ENCODE measurements at places on chromosomes 12 and 14.
A peak's percentile ranks its signal among the peaks of the same experiment; 100 is the strongest.

- no peak for DNase-seq
These were observed 1.8 kb downstream of the ELK3 start for GRCh38 chr12:96195845-96196451.

- no peak for DNase-seq
These were observed 563.9 kb upstream of the LMO3 start for GRCh38 chr12:17169726-17170471.

- DNase-seq: peak; percentile 53
These were observed at the start of gene CAPS2 for GRCh38 chr12:75329918-75330826. CAPS2 (minus strand) TSS chr12:75330324; CDS start chr12:75326498, 3,826 bp downstream.

DNA sequence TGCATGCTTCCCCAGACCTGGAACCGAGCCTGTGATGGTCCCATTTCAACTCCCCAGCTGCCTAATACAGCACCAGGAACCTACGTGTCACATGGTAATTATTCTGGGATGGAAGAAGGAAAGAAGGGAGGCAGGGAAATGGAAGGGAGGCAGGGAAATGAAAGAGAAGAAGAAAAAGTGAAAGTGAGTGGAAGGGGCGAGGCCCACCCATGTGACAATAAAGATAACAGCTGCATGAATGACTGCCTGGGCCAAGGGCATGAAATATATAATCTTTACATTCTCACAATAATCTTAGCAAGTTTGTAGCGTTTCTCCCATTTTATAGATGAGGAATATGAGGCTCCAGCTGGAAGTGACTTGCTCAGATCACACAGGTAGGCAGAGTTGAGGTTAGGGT, 245.0 kb upstream of the PWP1 start:
- DNase-seq: no peak

DNA sequence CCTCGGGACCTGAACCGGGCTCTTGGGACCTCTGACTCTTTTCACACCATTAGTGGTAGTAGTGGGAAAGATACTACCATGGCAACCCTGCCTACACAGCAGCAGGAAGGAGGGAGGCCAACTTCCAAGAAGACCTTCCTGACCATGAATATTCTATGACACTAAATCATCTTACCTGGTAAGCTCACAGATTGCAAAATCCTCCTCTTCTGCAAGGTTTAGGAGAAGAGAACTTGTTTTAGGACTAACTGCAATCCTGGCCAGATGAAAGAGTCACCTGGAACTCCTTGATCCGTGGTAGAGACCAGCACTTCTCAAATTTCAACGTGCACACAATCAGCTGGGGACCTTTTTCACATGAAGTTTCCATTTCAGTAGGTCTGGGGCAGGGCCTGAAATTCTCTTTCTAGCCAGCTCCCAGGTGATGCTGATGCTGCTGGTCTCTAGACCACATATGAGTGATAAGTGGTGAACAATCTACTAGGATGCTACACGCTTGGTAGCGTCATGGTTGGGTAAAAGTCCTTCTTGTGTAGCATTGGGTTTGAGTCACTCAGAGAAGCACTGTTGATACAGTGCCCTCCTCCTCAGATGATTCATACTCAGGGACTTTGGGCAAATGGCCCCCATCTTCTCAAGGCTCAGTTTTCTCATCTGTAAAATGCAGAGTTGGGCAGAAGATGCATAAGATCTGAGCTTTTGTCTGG, 35.6 kb upstream of the FICD start:
- DNase-seq: no peak

- DNase-seq: no peak
These were observed 211.0 kb downstream of the RBM19 start for GRCh38 chr12:113755098-113755497.

- DNase-seq: no peak
These were observed 178.1 kb downstream of the BCAT1 start for GRCh38 chr12:24770821-24771220.

DNA sequence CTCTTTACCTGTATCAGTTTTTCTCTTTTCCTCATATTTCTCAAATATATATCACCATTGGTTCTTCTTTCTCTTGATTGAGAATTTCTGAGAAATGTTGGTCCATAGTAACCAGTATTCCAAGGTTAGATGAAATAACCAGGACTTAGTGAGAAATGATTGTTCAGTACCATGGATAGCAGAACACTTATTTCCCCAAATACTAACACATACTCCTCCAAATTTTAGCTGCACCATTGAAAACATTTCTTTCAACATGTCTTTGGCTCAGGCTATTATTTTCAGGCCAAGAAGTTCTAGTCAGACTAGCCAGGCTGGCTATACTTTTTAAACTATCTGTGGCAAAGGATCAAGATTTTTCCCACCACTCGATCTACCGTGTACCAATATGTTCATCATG, 113.3 kb downstream of the PTPRO start:
- no peak for DNase-seq

DNA sequence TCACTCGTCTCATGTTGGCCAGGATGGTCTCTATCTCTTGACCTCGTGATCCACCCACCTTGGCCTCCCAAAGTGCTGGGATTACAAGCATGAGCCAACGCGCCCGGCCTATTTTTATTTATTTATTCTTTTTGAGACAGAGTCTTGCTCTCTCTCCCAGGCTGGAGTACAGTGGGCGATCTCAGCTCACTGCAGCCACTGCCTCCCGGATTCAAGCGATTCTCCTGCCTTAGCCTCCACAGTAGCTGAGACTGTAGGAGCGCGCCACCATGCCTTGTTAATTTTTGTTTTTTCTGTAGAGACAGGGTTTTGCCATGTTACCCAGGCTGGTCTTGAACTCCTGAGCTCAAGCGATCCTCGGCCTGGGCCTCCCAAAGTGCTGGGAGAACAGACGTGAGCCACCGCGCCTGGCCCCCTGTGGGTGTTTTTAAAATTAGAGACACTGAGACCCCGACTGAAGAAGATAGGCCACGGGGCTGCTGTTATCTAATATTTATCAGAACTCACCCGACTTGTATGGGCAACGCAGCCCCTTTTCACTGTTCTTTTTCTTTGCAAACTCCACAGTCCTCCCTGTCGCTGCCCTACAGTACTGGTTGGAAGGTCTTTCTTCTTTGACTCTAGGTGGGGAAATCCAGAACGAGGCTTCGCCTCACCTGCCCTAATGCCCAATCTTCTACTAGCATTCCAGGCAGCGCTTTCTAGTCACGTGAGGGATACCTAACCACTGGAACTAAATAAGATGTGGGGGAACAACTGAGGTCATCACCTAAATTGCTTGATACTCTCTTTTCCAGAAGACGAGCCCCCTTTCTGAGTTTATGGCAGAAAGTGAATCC, 1.4 kb upstream of the GABARAPL1 start:
- no peak for DNase-seq

- no peak for DNase-seq
These were observed 91.8 kb downstream of the PLXNC1 start for GRCh38 chr12:94240171-94240570.

DNA sequence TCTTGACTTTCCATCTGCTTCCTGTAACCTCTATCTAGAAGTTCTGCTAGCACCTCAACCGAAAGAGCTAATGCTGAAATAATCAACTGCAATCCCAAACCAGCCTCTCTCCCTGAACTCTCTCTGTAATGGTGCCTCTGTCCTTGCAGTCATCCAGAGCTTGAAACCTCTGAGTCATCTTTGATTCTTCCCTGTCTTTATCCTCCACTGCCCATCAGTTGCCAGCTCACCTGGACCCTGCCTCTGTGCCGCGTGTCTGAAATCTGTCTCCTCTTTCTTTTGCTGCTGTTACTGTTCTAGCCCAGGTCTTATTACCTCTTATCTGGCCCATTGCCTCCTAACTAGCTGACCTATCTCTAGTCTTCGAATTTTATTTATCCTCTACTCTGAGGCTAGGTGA, 15.5 kb downstream of the CLSTN3 start:
- DNase-seq: no peak

DNA sequence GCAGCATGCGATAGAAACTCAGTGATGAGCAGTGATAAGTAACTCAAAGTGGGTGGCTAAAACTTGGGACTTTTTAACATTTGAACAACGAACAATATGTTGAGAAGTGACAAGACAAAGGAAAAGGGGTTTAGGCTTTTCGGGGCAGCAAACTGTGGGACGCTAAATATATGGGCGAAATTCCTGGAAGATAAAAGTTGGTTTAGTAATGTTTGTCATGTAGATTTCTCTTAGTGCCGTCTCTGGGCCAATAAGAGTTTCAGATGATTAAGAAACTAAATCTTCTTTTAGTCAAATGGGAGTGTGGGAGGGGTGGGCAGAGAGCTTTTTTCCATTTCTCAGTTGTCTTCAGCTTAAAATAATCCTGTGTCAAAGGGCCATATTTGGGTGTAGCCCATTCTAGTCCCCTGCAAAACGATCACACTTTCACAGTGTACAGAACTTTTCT, 41.7 kb upstream of the FUT8 start:
- DNase-seq: peak; percentile 19

DNA sequence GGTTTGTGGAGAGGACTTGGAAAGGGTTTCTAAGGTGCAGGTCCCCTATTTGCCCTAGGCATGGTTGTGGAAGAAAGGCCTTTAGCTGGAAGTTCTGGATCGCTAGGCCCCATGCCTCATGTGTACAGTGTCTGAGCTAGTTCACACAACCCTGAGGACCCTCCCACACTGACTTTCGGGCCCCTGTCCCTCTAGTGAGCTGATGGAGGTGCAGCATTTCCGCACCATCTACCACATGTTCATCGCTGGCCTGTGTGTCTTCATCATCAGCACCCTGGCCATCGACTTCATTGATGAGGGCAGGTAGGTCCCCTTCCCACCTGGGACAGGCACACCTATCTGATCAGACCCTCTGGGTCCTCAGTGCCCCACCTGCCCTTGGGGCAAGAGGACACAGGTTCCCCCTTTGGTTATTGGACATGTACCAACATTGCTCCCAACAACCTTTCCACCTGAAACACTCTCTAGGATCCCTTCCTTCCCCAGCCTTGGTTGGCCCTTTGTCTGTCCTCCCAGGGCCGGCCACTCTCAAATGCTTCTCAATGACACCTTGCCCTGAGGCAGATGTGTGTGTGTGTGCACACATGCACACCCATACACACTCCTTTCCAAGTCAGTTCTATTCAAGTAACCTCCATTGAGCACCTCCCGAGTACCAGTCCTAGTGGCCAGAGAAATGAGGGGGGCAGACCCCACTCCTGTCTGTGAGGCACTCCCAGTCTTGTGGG, 2.6 kb downstream of the SOAT2 start:
- DNase-seq: no peak

GRCh38 chr14:52325126-52325525, 11.0 kb downstream of the PTGER2 start:
- DNase-seq: peak; percentile 88

GRCh38 chr14:84112589-84112988, 1417.4 kb upstream of the FLRT2 start:
- DNase-seq: no peak

DNA sequence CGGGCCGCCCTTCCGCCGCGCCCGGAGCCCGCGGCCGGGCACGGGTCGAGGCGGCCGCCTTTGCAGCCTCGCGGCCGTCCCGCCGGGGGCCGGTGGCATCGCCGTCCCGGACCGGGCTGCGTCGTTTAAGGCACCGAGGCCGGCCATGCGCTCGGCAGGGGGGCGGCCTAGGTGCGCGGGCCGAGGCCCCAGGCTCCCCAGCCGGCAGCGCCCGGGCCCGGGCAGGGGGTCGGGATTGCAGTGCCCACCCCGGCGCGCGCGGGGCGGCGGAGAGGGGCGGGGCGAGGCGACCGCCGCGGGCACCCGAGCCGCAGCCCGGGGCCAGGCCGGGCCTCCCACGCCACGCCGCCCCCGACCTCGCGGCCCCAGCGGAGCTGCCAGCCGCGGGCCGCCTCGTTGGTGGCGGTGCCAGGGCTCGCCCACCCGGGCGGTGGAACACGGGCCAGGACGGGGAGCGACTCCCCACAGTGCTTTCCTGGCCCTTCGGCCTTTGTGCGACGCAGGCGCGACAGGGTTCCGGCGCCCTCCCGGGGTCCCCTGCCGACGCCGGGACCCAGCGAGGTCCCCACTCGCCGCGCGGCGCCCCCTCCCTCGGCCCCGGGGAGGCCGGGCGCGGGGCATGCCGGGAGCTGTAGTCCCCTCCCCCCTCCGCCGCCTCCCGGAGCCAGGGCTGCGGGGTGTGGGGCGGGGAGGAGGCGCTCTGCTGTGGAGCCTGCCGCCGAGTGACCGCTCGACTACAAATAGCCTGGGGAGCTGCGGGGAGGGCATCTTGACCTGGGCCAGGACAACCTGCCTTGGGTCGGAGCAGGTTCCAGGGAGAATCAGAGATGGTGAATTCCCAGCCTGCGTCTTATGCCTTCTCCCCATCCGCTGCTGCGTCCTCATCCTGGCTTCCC, 769 bp downstream of the FKBP4 start:
- DNase-seq: peak; percentile 61

GRCh38 chr14:98871796-98872195, 400.2 kb downstream of the BCL11B start:
- no peak for DNase-seq

DNA sequence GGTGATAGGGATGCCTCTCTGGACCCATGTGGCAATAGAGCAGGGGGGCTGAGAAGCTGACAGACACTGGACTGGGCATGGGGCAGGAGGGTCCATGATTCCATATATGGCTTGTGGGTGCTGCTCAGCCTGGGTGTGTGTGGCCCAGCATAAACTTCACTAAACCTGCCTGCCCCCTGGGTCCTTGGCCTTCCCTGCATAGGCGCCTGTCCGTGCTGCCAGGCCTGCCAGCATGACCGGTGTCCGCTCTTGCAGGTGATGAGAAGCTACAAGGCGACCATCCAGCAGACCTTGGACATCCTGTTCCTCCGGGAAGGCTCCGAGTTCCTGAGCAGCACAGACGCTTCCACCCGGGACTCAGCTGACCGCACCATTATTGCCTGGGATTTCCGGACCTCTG, 61.6 kb downstream of the BEGAIN start:
- DNase-seq: no peak

DNA sequence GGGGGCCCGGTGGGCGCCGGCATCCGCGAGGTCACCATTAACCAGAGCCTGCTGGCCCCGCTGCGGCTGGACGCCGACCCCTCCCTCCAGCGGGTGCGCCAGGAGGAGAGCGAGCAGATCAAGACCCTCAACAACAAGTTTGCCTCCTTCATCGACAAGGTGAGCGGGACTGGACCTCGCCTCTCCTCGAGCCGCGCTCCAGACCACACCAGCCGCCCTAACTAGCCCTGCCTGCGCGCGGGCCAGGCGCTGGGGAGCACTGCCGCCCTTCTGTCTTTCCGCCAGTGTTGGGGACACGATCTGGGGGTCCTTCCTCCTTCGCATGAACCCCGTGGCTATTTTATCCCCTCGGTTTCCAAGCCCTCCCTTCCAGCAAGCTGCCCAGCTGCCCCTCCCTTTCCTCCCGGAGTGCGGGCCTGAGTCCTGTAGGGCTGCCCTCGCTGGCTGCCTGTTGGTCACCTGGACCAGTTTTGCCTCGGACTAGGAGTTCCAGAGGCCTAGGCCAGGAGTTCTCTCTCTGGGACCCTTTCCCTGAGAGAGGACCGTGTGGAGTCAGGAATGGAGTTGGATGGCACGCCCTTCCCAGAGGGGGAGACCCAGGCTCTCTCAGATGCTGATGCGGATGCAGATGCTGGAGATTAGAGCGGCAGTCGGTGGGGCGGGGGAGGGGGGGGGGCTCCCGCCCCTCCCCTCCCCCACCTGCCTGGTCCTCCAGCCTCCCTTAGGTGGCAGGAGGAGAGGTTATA, 592 bp downstream of the KRT7 start:
- DNase-seq: no peak
